ENCODE measurements at places on chromosomes 6 and 20.
A peak's percentile ranks its signal among the peaks of the same experiment; 100 is the strongest.

DNA sequence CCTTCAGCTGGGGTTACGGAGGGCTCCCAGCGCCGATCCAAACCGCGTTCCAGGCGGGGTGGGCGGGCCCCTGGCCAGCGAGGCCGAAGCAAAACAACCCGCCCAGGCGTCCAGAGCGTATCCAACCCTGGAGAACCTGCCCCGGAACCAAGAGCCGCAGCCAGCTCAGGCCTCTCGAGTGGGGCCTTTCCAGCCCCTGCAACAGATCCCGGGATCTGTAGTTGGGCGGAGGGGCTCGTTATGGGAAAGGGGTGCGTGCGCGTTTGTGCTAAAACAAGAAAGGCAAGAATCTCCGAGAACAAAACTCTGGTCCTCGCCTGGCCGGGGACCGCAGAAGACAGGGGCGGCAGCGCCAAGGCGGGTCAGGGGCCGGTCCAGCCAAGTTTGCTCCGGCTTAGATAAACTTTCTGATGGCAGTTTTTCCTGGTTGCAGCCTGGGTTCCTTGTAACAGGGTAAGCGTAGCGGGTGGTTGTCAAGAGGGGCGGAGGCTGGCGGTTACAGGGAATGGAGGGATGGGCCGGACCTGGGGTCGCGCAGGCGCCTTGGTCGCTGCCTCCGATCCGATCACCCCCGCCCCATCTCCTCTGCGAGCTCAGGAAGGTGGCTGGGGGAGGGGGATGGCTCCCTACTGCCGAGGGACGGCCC lies 448 bp upstream of the RIN2 start:
- no peak for DNase-seq

DNA sequence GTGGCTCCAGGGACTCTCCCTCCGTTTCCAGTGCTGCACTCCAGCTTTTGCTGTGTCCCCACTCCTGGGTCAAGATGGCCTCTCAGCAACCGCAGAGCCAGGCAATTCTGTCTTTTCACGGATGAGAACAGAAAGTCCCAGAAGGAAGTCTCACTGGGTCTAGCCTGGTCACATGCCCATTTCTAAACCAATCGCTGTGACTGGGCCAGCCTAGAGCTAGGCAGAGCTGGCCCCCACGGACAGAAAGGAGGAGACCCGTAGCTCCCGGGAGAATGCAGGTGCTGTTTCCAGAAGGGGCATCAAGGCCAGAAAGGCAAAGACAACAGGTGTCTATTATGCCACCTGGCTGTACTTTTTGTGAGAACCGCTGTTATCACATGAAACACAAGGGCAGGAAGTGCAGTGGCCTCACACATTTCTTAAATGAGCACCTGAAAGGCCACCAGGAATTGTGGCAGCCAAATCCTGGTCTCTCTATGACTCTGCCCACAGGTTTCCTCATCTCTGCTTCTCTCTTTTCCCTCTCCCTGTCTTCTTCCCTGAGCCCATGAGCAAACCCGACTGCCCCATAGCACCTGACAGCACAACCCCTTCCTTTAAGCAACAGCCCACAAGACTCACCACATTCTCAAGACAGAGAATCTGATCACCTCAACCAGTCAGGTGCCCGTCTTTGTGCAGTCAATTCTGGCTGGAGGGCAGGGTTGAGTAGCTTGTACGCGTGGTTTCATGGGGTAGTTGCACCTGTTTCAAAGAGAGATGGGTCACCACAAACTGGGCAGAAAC lies 37.1 kb upstream of the B4GALT5 start:
- DNase-seq = no peak

DNA sequence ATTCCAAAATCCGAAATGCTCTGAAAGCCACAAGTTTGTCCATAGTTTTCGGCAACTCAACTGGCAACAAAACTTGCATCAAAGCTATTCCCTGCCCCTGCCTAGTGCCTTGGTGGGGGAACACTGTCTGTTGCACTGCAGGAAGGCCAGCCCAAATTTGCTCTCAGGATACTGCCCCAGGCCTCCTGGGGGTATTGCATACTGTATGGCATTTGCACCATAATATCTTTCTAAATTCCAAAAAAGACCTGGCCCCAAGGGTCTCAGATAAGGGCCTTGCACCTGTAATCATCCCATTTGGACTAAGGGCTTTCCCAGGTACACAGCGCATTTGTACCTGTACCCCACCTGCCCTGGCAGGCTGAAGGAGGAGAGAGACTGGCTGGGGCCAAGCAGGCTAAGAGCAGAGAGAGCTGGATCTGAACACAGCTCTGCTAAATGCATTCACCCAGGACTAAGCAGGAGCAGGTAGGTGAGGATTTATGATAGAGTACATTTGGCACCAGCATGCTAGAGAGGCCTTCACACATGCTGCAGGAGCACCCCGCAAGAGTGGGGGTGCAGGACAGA lies 4.0 kb upstream of the GRM4 start:
- no peak for DNase-seq

DNA sequence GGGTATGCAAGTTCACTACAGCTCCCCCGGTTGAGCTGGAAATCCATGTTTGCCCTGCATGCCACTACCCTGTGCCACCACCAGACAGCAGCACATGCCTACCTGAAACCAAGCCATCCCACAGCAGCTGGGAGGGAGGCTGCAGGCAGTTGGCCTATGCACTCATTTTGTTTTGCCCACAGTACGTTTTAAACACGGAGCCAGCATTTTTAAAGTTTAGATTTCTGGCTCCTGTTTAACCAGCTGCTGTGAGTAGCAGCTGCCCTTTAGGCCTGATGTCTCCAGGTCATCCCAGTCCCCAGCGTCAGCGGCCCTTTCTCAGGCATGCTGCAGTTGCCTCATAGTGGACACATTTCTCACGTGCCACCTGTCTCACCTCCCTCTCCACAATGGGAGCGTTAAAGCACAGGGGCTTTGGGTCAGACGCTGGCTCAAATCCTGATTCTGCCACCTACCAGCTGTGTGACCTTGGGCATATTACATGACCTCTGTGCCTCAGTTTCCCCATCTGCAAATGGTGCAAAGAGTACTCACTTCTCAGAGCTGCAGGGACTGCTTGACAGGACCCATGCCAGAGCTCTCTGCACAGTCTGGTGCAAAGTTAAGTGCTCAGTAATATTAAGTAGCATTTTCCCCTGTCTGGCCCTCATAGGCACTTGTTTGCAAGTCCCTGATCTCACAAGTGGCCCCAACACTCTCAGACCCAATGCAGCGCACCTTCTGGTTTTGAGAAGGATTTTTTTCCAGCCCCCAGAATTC lies 8.2 kb upstream of the UBE2V1 start:
- peak; percentile 62 for DNase-seq

- DNase-seq = no peak
Measured at GRCh38 chr6:101595276-101595675, 201.8 kb downstream of the GRIK2 start.

GRCh38 chr20:43389839-43390626 lies 67.7 kb upstream of the SRSF6 start:
- no peak for DNase-seq

DNA sequence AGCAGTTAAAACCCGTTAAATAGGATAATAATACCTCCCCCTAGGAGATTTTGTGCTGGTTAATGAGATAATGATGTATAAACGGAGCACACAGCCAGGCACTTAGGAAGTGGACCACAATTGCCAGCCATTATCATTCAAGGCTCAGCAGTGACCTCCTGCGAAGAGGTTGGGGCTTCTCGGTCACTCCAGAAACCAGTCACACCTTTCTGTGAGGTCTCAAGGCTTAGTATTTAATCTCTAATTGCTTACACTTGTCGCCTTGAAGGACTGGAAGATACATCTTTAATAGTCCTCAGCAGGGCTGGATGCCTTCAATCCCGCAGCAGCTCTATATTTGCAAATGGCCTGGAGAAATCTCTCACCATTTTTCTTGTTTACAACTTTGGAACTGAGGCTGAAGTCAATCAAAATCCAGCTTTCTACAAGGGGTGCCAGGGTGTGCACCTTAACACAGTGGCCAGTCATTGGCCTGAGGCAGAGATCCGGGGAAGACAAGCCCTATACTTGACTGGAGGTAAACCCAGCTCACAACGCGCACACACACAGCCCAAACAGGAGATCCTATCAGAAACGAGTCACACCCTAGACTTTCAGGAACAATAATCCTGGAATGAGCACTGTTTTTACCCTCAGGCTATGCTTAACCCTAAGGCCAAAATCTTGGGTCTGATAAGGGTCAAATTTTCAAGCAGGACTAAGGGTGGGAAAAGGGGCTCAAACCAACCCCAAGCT lies 1.2 kb downstream of the POU5F1 start:
- no peak for DNase-seq

GRCh38 chr6:22783931-22784330 lies 214.6 kb downstream of the HDGFL1 start:
- DNase-seq = no peak

GRCh38 chr20:24004471-24004870 lies 15.9 kb upstream of the GGTLC1 start:
- DNase-seq = no peak

- no peak for DNase-seq
Measured at GRCh38 chr6:145155873-145156782, 579.2 kb downstream of the EPM2A start.

DNA sequence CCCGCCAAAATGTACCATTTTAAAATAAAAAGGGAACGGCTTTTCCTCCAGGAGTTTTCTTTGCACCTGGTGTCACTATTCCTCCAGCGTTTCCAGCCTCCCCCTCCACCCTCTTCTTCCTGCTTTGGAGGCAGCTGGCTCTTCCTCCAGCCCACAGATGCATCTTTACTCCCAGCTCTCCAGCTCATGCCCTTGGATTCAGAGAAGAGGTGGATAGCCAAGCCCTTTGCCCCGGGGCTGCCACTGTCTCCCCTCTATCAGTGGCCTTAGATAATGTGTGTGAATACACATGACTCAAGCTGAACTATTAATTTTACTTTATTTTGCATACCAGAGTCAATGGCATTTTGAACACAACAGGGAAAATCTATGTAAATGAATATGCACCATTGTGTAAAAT lies 15.3 kb upstream of the CDH4 start:
- no peak for DNase-seq

- DNase-seq = no peak
Measured at GRCh38 chr6:145235207-145235606, 500.1 kb downstream of the EPM2A start.

DNA sequence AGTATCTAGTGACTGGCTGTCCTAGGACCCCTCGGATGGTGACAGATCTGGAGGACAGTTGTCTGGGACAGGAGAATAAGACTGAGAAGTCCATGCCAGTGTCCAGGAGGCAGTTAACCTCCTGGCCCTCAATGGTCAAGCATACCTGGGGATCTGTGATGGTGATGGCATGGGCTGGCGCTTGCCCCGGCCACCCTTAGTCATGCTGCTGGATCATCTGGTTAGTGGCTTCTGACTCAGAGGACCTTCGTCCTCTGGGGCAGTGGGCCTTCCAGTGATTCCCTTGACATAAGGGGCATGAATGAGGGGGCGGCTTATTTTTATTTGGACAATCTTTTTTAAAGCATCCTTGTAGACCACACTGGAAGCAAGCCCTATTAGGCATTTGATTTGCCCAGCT lies 24.0 kb upstream of the SF3B5 start:
- no peak for DNase-seq

DNA sequence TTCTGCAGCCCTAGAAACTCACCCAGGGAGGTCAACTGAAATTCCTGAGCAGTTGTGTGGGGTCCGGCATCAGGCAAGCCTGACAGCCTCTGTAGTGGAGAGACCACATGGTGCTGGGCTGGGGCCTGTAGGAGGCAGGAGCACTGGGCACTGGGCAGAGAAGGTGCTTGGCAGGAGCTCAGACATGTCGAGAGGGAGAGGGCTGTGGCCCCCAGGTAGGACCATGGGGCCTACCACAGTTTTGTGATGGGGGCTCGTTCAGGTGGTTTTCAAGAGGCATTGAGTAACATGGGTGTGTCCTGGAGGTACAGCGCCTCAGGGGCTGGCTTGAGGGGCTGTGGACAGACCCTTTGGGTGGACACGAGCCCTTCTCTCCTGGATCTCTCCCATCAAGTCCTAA lies 15.9 kb downstream of the SLC22A23 start:
- DNase-seq = no peak

- DNase-seq = no peak
Measured at GRCh38 chr6:113530769-113531168, 326.4 kb upstream of the MARCKS start.

- peak; percentile 21 for DNase-seq
Measured at GRCh38 chr20:25237610-25238318, 10.1 kb upstream of the PYGB start.

- peak; percentile 6 for DNase-seq
Measured at GRCh38 chr6:139533573-139534471, 159.4 kb upstream of the CITED2 start.

GRCh38 chr20:35571555-35571954 lies 29.7 kb downstream of the ERGIC3 start:
- no peak for DNase-seq

DNA sequence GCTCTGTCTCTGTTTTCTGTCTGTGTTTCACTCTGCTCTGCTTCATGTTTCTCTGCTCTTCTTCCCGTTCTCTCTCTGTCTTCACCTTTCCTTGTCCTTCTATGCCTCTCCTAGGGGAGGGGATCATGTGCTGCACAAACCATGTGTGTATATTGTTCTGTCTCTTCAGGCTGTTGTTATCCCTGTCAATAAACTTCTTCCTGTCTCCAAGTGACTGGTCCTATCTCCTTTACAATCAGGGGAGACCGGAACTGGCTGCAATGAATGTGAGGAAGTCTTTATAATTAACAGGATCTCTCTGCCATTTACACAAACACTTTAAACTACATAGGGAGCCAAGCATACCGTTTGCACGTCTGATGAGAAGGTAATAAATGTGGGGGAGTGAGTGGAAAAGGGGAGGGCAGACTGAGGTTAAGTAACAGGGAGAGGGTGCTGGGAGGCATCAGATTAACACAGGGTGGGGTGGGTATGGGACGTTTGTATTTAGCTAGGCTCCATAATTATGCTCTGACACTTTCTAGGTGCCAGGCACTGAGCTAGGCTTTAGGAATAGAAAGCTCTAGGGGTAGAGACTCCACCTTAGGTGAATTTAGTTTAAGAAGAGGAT lies 626.1 kb downstream of the DHX35 start:
- DNase-seq = no peak

DNA sequence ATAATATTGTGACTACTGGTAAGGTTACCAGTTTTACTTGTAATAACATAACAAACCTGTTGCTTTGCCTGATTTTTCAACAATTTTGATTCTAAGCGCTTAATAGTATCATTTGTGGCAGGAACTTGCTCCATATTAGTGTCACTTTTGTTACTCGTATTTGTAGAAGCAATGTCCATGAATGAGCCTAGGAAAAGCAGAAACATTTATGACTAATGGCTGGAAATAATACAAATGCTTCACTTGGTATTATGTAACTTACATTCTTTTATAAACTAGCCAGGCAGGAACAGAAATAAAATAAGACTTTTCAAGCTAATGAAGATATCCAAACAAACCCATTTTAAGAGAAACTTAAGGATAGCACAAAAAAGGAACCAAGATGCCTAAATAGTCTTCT lies 38.9 kb downstream of the MAP3K7 start:
- DNase-seq = no peak
